ENCODE measurements at places on chromosomes 1 and 21.
A peak's percentile ranks its signal among the peaks of the same experiment; 100 is the strongest.

DNA sequence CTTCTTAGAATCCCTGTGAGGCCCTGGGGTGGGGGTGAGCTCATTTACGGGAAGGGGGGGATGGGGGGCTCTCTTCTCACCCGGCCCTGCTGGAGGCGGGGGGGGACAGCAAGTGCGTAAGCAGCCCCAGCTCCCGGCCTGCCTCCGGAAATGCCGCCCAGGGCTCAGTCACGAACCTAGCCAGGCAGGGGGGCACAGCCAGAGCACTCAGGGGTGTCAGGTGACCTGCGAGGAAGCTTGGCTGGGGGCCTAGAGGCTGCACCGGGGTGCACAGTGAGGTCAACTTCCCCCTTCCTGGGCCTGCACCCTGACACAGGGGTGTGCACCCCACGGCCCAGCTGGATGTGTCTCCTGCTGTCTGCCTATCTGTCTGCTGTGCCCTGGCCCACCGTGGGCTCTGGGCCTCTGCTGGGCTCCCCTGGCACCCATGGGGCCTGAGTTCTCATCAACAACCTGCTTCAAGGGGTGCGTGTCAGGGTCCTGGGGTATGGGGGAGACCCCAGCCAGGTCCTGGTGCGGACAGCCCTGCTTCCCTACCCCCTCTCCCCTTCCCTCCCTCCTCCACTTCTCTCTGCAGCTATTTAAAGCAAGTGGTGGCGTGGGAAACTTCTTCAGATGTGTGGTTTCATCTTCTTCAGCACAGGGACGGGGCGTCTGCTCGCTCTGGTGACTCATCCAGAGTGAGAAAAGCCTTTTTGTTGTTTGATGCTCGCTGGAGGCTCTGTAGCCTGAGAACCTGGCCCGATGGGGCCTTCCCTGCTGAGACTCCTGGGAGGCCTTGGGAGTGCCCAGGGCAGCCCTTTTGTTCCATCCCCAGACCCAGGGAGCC is 92.5 kb upstream of the RUNX3 start:
- peak; percentile 88 for DNase-seq

DNA sequence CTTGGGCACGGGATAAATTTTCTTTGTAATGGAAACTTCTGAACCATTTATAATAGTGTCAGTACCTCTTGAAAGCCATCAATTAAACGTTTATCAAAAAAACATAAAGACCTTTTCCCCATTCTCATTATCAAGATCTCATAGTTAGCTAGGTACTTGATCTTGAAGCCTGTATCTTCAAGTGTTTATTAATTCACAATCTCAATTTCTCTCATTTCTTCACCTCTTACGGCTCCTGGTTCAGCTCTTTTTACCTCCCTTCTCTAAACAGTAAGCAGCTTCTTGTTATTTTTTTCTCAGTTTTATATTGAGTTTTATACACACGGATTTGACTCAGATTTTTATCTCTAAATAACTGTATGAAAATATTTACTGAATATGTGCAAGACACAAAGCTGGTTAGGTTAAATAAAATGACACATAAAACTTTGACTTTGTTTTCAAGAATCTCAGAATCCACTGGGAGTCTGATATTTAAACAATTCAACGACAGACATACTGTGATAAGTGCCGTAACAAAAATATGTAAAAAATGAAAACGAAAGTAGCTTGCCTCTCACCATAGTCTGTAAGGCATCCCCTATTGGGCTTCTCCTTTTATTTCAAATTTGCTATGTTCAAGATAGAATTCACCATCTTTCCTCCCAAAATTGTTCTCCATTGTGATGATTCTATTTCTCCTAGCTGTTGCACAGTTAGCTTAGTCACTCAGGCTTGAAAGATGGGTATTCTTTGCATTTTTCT is 411.6 kb upstream of the ZRANB2 start:
- DNase-seq = no peak

DNA sequence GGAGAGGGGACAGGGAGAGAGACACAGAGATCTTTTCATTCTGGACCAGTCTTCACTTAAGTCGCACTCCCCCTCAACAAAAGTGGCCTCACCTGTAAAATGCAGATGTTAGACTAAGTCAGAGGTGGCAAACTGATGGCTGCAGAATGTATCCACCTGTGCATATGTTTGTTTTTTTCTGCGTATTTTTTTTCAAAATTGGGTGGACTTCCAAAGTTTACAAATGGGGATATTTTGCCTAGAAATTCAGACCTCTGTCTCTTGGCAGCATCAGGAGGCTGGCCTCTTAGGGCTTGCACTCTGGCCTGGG is 525.0 kb downstream of the MATN1 start:
- DNase-seq = no peak

GRCh38 chr1:197440715-197441114 is 172.7 kb downstream of the CRB1 start:
- no peak for DNase-seq

GRCh38 chr1:119367432-119368124 is 1.0 kb upstream of the HAO2 start:
- DNase-seq = peak; percentile 28
